ENCODE measurements at places on chromosomes 6 and 20.

- DNase-seq = no peak
Measured at GRCh38 chr20:1906361-1907051, 11.3 kb downstream of the SIRPA start.

DNA sequence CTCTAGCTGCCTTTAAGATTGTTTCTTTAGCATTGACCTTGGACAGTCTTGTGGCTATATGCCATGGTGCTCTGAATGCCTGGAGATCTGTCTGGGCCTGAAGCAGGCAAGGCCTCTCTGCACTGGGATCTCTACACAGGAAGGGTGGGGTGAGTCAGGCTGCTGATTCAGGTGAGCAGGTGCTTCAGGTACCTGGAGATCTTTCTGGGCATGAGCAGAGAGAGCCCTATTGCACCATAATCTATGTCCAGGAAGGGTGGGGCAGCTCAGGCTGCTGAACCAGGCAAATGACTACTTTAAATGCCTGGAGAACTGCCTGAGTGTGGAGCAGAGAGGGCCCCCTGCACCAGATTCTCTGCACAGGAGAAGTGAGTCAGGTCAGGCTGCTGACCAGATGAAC is 94.5 kb downstream of the TPBG start:
- DNase-seq = no peak

DNA sequence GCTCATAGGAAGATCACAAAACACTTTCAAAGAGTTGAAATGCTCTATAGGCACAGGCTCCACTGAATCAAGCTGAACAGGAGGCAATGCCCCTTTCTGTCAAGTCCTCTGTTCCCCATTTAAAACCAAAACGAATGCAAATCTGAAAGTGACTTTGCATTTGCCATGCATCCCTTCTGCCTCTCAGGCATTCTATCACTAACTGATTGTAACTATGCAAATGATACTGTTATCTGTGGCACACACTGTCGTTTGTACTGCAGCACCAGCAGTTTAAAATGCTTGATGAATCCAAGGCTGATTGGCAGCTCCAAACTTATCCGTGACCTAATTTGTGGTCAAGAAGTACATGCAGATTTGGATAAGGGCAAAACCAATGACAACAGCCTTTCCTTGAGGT is 1067.5 kb upstream of the MAP3K7 start:
- DNase-seq = no peak

DNA sequence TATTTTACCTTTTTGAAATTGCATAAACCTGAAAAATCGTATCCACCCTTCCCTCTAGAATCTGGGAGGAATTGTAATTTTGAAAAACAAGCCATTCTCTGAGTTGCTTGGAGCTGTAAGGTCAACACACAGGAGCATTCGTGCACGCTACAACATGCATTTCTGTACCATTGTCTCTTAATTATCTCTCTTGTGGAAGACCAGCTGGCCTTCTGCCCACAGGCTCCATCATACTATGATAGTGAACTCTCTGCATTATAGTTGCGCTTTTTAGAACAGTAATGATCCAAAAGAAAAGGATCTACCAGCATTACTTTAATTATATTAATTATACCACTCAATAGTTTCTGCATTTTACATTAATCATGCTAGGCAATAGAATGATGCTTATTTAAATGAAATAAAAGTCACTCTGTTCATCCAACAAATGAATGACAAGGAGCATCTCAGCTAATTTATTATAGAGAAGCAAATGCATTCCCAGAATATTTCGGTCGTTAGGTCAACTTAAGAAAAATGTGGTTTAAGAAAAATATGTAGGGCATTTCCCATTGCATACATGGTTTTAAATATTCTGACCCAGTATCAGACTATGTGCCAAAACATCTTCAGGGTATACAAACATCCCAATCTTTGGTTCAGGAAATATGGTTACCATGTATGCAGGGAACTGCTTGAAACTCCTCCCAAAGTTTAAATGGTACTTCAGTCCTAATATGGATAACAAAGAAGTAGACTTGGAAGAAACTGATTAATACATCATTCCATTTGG is 263.5 kb downstream of the TFAP2A start:
- no peak for DNase-seq

GRCh38 chr20:16069389-16070010 is 503.7 kb downstream of the KIF16B start:
- no peak for DNase-seq

GRCh38 chr6:85464260-85464644 is 14.4 kb downstream of the NT5E start:
- no peak for DNase-seq

GRCh38 chr20:37896932-37897548 is 5.9 kb upstream of the VSTM2L start:
- DNase-seq = no peak

- no peak for DNase-seq
Measured at GRCh38 chr6:110703010-110703905, 112.0 kb downstream of the CDK19 start.

GRCh38 chr6:16602035-16602434 is 159.2 kb downstream of the ATXN1 start:
- no peak for DNase-seq

GRCh38 chr6:36719126-36719525 is 21.5 kb downstream of the RAB44 start:
- DNase-seq = no peak

DNA sequence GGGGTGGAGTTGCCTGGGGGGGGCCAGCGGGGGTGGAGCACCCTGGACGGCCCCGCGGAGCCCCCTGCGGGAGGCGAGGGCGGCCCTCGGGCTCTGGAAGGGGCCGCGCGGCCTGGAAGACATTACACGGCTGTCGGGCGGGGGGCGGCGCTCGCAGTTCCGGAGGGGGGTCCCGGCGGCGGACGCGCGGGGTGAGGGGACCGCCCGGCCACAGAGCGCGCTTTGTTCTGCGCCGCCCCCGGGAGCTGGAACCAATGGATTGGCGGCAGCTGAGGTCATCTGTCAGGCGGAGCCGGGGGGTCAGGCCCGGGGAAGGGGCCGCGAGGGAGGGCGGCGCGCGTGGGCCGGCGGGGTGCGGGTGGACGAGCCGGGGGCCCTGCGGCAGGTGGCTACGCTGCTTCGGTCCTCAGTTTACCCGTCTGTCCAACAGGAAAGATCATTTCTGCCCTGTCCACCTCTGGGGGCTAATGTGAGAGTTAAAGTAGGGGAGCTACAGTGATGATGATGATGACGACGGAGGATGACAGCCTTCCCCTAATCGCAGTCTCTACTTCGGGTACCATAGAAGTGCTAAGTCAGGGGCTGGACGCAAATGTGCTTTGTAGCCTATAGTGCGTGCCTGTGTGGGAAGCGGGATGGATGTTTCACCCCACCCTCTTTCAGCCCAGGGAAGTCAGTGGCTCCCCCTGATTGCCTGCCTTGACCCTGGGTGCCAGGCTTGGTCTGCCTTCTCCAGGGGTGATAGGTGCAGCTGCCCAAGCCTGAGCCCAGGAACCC is 10.4 kb downstream of the SRXN1 start:
- no peak for DNase-seq

DNA sequence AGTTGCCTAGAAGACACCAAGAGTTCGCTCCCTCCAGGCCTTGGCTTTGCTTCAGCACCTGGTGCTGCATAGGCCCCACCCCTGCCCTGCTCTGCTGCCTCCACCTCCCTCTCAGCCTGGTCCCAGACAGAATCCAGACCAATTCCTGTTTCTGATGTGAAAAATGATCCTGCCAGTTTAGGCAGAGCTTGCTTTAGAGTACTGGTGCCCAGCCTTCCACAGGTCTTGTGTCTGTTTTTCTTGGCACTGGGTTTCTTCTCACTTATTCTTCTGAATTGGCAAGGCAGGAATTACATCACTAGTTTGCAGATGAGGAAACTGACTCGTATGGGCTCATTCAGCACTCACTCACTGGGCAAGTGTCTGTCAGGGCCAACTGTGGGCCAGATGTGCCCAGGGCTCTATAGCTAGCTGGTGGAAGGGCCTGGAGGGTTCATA is 53.0 kb downstream of the HLA-A start:
- DNase-seq = no peak

GRCh38 chr20:45320948-45321595 is 13.0 kb upstream of the MATN4 start:
- no peak for DNase-seq

DNA sequence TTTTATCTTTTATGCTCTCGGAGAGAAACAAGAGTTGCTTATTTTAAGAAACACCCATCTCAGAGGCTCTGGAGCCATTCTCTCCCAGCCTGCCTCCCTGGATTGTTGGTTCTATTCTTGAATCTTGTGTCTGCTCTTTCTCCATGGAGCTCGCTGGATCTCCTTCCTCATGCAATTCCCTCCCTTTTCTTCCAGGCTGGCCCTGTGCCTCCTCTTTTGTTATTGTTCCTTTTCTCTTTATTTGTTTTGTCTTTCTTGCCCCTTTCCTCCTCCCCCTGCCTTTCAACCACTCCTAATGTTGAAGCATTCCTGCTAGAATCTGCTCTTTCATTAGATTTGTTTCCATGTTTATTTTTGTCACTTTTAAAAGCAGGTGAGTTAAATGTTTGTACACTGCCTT is 76.5 kb downstream of the STMND1 start:
- DNase-seq = no peak

DNA sequence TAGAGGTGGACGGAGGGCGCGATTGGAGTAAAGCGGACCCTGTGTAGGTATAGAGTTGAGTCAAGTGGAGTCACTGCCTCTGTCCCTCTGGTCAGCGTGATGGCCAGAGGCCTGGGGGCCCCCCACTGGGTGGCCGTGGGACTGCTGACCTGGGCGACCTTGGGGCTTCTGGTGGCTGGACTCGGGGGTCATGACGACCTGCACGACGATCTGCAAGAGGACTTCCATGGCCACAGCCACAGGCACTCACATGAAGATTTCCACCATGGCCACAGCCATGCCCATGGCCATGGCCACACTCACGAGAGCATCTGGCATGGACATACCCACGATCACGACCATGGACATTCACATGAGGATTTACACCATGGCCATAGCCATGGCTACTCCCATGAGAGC is 479 bp downstream of the SLC39A7 start:
- DNase-seq = no peak

- DNase-seq = peak; percentile 76
Measured at GRCh38 chr6:149317644-149318571, at the start of gene TAB2. Gene TAB2, plus strand, starts transcription at chr6:149317712. Its CDS starts 52,286 bp downstream, at chr6:149369998.

DNA sequence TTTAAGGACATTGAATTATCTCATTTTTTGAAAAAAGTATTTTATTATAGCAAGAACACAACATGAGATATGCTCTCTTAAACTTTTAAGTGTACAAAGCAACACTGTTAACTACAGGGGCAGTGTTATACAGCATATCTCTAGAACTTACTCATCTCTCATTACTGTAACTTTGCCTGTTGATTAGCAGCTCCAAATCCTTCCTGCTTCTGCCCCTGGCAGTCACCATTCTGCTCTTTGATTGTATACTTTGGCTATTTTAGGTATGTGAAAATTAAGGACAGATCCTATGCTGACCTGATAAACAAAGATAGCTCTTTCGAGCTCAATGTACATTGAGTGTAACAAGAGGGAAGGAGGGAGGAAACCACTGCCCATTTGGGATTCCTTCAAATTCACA is 1349.8 kb upstream of the GJE1 start:
- no peak for DNase-seq

DNA sequence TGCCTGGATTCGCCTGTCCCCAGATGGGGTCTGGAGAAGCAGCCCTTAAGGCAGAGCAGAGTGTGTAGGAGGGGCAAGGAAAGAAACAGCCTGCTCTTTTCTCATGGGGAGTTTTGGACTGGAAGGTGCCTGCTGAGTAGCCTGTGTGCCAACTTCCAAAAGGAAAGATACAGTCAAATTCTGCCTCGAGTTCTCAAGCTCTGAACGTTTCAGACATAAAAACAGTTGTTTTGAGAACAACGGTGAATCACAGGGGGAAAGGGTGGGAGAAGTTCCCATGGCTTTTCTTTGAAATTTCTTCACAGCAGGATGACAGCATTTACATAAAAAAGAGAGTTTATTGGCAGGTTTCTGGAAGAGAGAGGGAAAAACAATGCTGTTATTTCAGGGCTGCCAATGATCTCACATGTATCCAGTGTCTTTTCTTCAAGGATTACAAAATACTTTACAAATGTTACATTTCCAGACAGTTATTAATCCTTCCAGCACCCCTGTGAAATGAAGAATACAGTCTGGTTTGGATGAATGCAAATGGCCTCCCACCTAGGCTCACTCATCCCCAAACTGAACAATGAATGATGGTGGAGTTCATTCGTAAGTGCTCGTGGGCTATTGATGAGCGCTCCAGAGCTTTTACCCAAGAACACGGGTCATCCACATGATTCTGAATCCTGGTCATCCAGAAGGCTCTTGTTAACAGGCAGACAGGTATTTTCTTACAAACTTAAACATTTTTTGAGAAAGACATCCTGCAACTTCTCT is 33.8 kb upstream of the ECI2 start:
- DNase-seq = no peak

DNA sequence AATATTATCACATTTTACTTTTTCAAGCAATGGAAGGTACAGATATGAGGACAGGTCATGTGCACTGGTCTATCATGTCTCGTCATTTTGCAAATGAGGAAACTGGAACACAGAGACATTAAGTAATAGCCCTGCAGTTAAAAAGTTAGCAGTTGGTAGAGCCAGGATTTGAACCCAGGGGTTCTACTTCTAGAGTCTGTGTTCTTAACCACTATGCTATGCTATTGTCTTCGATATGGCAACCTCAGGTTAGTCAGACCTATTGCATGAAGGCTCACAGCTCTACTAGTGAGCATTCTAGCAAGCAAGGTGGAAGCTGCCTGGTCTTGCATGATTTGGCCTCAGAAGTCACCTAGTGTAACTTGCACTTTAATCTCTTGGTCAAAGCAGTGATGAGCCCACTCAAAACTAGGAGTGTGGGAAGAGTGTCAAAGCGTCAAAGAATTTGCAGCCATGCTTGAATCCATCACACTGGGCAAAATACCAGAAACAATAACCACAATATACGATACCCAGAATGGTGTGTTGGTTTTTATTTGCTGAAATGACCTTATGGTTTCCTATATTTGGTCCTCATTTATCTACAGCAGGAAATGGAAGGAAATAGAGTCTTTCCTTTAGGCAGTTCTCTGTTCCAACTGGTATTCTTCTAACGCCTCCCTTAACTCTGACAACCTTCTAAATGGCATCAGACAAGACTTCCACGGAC is 20.4 kb upstream of the BMP2 start:
- no peak for DNase-seq

DNA sequence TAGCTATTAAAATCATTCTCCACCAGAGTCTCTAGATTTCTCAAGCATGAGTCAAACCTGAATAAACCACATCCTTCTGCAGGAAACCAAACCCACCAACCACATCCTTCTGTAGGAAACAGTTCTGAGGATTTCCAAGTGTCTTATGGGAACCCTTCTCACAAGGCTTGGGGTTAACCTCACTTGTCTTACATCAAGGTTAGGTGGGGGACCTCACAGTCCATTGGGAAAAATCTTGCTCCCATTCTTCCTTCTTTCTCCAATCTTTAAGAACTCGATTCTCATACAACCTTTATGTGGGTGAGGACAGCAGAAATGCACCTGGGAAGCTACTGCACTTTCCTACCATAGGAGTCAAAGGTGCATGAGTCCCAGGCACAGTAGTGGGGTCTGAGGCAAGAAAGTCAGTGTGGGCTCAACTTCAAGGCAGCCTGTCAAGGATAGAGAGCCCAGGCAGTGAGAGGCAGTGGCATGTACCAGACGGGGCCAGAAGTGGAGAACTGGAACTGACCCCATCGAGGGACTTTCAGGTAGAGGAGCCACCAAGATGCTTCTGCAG is 114.5 kb downstream of the SLC22A3 start:
- no peak for DNase-seq
